ENCODE measurements at places on chromosomes 7 and 10.

DNA sequence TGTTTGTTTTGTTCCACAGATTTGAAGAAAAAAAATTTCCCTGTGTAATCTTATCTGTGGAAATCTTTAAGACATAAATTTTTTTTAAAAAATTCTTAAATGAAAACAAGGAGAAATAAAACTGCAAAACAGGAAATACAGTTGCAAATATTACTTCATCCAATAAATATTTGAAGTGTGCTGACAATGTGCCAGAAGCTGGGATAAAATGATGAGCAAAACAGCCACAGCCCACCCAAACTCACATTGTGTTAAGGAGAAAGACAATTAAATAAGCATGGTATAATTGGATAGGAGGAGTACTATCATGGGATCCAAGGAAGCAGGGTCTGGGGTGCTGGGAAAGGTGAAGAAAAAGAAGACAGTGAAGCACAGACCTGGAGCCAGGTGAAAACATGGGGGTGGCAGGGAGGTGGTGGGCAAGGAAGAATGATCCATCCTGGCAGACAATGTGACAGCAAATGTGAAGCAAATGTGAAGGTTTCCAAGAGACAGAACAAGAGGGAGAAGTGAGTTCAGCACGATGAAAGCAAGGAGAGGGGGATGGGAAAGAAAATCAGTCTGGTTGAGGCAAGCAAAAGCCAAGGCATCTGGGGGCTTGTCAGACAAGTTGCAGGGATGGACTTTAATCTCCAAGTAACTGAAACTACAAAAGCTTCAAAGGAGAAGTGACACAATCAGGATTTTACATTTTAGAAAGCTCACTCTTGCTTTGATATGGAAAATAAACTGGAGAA lies 135.9 kb downstream of the HIBADH start:
- no peak for DNase-seq

GRCh38 chr7:26912338-26912737 lies 47.9 kb upstream of the SKAP2 start:
- no peak for DNase-seq

- DNase-seq: no peak
Measured at GRCh38 chr10:95513941-95514392, 47.2 kb downstream of the SORBS1 start.

DNA sequence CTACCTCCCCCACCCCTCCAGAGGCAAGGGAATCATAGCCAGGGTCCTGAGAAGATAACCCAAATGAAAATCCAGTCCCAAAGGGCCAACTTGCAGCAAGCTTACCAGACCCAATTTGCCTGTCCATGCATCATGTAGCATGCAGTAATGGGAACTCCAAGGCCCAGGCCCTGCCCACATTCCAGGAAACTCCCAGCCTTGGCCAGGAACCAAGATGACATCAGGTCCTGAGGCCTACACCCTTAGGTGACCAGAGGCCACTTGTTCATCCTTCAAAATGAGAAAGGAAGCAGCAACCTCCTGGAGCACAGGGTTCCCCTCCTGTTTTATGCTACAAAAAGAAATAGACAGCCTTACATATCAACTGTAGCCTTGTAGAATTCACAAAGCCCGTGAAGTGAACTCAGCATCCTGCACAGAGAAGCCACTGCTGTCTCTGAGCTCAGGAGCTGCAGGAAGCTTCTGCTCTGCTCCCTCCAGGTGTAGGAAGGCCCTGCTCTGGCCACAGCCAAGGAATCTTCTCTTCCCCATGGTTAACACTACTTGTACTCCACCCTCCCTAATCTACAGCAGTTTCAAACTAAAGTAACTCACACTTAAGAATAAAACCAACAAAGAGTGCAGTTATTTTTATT lies 30.3 kb upstream of the GRB10 start:
- no peak for DNase-seq

GRCh38 chr10:21285742-21286331 lies 239.6 kb downstream of the SKIDA1 start:
- DNase-seq: no peak

GRCh38 chr10:123848564-123849457 lies 42.8 kb downstream of the CPXM2 start:
- DNase-seq: no peak

- DNase-seq: no peak
Measured at GRCh38 chr7:101386558-101387231, 24.0 kb downstream of the COL26A1 start.

GRCh38 chr7:26153823-26154783 lies 2.1 kb downstream of the NFE2L3 start:
- DNase-seq: no peak

DNA sequence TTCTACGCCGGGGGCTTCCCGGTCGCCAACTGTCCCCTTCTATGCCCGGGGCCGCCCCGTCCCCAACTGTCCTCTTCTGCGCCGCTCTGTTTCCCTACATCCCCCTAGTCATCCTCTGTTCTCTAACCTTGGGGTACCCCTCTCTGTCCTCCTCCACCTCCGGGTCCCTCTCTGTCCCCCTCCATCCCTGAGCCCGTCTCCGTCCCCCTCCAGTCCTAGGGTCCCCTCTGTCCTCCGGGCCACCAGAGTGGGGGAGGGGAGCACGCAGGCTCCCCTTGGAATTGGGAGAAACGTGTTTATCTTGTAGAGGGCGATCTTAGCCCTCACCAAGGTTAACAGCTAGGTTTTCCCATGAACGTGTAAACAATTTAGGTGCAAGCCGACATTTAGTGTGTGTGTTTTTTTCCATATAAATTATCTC lies 852 bp upstream of the KLF6 start:
- no peak for DNase-seq

GRCh38 chr7:130878785-130879184 lies 144.8 kb upstream of the KLF14 start:
- DNase-seq: no peak

- DNase-seq: no peak
Measured at GRCh38 chr7:115409682-115410433, 488.0 kb downstream of the MDFIC start.

DNA sequence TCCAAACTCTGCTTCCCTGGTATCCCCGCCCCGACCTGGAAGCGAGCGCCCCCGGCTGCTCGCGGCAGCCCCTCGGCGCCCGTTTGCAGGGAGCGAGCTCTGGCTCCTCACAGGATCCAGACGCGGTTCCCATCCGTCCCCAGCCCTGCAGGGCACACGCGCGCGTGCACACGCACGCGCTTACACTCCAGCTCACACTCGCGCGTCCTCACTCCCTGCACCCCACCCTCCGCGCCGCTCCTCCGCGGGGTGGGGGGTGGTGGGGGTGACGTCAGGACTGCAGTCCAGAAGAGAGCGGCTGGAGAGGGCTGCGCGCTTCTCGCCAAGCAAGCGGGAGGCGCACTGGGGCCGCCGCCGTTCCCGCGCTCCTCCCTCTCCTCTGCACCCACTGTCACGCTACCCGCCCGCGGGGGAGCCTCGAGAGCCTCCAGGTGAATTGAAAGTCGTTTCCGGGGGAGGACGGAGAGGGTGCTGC lies 255.6 kb downstream of the OTUD1 start:
- DNase-seq: no peak

DNA sequence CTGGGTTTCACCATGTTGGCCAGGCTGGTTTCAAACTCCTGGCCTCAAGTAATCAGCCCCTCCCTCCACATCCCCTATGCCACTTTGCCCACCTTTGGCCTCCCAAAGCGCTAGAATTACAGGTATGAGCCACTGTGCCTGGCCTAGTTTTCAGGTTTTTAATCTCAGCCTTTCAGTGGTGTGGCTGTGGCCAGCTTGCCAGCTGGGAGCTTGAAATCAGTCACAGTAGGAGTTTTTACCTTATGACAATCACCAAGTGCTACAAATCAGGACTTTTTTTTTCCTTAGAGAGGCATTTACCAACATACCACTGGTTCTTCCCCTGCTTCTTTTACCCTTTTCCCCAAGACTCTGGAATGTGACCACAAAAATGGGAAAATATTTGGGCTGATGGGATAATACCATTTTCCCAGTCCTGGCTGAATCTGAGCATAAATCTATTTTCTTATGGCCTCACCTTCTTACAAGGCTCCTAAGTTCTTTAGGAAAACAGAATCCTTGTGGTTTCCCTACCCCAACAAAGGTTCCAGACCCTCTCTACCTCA lies 6.2 kb downstream of the STEAP4 start:
- no peak for DNase-seq

GRCh38 chr7:122637784-122638183 lies 61.1 kb downstream of the RNF133 start:
- no peak for DNase-seq

GRCh38 chr10:71608819-71609768 lies 110.5 kb downstream of the C10orf105 start:
- no peak for DNase-seq

GRCh38 chr7:5638994-5639393 lies 142.5 kb downstream of the RNF216 start:
- no peak for DNase-seq

GRCh38 chr10:100748231-100749058 lies 3.1 kb downstream of the PAX2 start:
- no peak for DNase-seq

DNA sequence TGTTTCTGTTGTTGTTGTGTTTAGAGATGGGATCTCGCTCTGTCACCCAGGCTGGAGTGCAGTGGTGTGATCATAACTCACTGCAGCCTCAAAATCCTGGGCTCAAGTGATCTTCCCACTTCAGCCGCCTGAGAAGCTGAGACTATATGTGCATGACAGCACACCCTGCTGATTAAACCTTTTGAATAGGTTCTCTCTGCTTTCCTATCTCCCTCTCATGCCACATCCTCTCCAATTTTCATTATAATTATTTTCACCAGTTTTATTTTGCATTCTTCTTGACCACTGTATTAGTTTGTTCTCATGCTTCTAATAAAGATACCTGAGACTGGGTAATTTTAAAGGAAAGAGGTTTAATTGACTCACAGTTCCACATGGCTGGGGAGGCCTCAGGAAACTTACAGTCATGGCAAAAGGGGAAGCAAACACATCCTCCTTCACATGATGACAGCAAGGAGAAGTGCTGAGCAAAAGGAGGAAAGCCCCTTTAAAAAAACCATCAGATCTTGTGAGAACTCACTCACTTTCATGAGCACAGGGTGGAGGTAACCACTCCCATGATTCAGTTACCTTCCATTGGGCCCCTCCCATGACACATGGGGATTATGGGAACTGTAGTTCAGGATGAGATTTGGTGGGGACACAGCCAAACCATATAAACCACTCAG lies 12.9 kb downstream of the AGK start:
- no peak for DNase-seq

- no peak for DNase-seq
Measured at GRCh38 chr7:71627651-71628050, 495.7 kb downstream of the GALNT17 start.

DNA sequence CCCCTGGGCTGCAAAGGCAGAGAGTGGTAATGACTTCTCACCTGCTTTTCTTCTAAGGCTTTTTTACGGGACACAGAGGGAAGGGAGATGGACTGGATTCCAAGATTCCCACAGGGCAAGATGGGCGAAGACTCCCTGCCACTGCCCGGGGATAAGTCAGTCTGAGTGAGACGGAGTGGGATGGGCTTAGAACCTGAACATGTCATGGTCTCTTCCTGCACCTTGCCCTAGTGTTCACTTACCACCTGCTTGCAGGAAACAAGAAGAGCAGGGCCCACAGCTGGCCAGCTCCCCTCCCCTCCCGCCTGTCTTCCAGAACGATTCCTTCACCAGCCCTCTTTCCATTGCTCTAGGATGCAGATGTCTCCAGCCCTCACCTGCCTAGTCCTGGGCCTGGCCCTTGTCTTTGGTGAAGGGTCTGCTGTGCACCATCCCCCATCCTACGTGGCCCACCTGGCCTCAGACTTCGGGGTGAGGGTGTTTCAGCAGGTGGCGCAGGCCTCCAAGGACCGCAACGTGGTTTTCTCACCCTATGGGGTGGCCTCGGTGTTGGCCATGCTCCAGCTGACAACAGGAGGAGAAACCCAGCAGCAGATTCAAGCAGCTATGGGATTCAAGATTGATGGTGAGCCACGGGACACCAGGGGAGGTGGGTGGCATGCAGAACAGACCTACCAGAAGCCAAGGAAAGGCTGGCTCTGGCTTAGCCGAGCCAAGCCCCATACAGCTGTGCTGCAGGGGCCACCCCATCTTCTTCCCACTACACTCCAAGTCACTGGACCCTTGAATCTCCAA lies 1.3 kb downstream of the SERPINE1 start:
- no peak for DNase-seq

GRCh38 chr7:50502001-50502684 lies 52.0 kb upstream of the FIGNL1 start:
- DNase-seq: no peak

DNA sequence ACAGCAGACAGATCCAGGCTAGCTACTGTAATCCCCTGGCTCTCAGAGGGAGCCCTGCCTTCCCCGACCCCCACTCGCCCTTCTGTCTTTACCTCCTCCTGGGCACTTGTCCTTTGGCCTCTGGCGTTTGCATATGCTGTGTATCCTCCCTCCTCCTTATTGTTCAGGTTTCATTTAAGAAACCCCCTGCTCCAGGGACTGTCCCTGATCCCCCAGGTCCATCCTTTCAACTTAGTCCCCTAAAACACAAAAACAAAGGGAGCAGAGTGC lies 25.7 kb downstream of the GRID1 start:
- no peak for DNase-seq

DNA sequence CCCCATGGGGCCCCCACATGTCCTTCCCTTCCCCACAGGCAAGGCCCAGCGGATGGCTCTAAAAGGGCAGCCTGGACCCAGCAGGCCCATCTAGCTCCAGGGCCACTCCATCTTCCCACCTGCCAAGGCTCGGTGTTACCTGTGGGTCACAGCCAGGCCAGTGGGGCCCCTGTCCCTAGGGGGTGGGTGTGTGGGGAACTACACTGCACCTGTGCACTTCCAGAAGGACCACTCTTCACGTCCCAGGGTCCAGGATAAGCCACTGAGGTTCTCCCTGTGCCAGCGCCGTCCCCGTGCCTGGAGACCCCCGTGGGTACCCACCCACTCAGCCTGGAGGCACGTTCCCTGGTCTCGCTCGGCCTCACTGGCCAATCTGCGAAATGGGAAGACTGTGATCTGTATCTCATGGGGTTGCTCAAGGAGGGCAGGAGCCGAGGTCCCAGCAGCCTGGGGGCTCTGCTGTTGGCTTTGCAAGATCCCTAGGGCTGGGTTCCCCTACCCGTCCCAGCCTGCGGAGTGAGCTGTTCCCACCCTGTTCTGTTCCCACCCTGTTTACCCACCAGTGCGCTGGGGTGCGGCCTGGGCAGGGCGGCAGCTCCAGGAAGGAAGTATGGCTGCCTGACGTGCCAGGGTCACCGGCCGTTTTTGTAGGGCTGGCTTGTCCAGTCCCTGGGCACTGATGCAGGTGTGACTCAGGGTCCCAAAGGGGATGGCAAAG lies 4.6 kb downstream of the PWWP2B start:
- DNase-seq: no peak

- no peak for DNase-seq
Measured at GRCh38 chr7:72386118-72386517, 26.0 kb downstream of the CALN1 start.
